Suprapubic skin (tissue), 4 donors: ENCODE measurements at places on chromosomes 2 and 18. TPM values are rescaled to one million over a fixed set of nuclear protein-coding genes. Genes with fewer than 3 reads are reported as not detected.

The CPO gene
- total RNA-seq, result not detected

DNA sequence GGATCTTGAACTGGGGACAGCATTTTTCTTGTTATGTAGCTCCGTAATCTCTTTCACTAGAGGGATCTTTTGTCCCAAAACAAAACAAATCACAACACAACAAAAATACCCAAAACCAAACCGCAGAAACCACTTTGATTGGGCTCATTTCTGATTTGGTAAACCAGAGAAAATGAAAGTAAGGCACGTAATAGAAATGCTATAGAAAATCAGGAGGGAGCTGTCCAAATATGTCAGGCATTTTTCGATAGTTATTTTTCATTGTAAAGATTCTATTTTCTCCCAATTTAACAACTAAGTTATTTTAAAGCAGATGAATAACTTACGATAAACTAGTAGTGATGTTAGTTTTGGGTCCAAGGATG lies 406.5 kb downstream of the XIRP2 start:
- no peak for DNase-seq
- no peak overlapping the region for H3K27ac ChIP-seq
- H3K4me1 ChIP-seq, result peaks cover 27% of the 10 kb centered on the region

- H3K4me3 ChIP-seq, result no peak overlapping the region
- no peaks in the 10 kb centered on the region for H3K36me3 ChIP-seq
- no peak overlapping the region for H3K27ac ChIP-seq
- peaks cover 30% of the 10 kb centered on the region for H3K4me1 ChIP-seq
- no peak for DNase-seq
- H3K27me3 ChIP-seq, result no peaks in the 10 kb centered on the region
These were observed 12.3 kb downstream of the TOGARAM2 start for GRCh38 chr2:28993206-28993960.

The OR6B2 gene
- not detected for total RNA-seq

GRCh38 chr2:158043181-158043948 lies 58.3 kb upstream of the UPP2 start:
- H3K36me3 ChIP-seq, result no peaks in the 10 kb centered on the region
- DNase-seq, result no peak
- H3K4me1 ChIP-seq, result no peaks in the 10 kb centered on the region
- H3K27ac ChIP-seq, result no peak overlapping the region

The RAMP1 gene
- 16.1 TPM for total RNA-seq

GRCh38 chr18:38940863-38941531 lies 1375.4 kb upstream of the CELF4 start:
- no peak for DNase-seq
- H3K27ac ChIP-seq, result no peak overlapping the region
- no peaks in the 10 kb centered on the region for H3K36me3 ChIP-seq
- no peaks in the 10 kb centered on the region for H3K4me1 ChIP-seq
- H3K27me3 ChIP-seq, result no peaks in the 10 kb centered on the region

The BBS5 gene
- 7.9 TPM for total RNA-seq

GRCh38 chr2:153349603-153350002 lies 129.0 kb downstream of the RPRM start:
- no peaks in the 10 kb centered on the region for H3K4me1 ChIP-seq
- DNase-seq, result no peak
- no peak overlapping the region for H3K27ac ChIP-seq
- H3K27me3 ChIP-seq, result no peaks in the 10 kb centered on the region
- no peak overlapping the region for H3K4me3 ChIP-seq
- H3K36me3 ChIP-seq, result no peaks in the 10 kb centered on the region

GRCh38 chr2:152406119-152406835 lies 71.3 kb downstream of the FMNL2 start:
- H3K4me1 ChIP-seq, result peaks cover 36% of the 10 kb centered on the region
- H3K27me3 ChIP-seq, result no peaks in the 10 kb centered on the region
- no peak overlapping the region for H3K27ac ChIP-seq
- no peak overlapping the region for H3K4me3 ChIP-seq
- no peak for DNase-seq

DNA sequence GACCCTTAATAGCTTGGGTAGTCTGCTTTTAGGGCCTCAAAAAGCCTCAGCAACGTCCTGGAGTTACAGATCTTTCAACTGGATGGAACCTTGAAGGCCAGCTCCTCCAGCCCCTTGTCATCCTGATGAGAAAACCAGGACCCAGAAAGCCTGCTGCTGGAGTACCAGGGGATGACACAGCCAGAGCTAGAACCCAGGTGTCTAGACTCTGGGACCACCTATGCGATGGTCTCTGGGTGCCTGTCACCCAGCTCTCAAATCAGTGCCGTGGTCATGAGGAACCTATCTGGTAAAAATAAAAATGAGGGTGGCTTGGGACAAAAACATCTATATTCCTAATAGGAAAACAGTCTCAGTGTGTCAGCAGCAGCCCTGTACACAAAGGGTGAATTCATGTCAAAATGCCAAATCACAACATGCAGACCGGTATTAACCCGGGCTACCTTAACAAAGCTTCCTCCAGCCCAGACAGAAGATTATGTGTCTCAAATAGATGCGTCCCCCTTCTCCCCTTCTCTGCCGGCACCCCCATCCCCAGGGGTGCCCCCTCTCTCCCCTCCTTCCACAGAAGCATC lies 28.5 kb downstream of the SMAD7 start:
- peaks cover 15% of the 10 kb centered on the region for H3K36me3 ChIP-seq
- peak overlapping the region; percentile 79 for H3K27ac ChIP-seq
- no peaks in the 10 kb centered on the region for H3K27me3 ChIP-seq
- peaks cover 39% of the 10 kb centered on the region for H3K4me1 ChIP-seq

- no peaks in the 10 kb centered on the region for H3K4me1 ChIP-seq
- no peak for DNase-seq
- H3K4me3 ChIP-seq, result no peak overlapping the region
- H3K36me3 ChIP-seq, result no peaks in the 10 kb centered on the region
- H3K27ac ChIP-seq, result no peak overlapping the region
These were observed 319.4 kb upstream of the SLC39A10 start for GRCh38 chr2:195337597-195337996.

DNA sequence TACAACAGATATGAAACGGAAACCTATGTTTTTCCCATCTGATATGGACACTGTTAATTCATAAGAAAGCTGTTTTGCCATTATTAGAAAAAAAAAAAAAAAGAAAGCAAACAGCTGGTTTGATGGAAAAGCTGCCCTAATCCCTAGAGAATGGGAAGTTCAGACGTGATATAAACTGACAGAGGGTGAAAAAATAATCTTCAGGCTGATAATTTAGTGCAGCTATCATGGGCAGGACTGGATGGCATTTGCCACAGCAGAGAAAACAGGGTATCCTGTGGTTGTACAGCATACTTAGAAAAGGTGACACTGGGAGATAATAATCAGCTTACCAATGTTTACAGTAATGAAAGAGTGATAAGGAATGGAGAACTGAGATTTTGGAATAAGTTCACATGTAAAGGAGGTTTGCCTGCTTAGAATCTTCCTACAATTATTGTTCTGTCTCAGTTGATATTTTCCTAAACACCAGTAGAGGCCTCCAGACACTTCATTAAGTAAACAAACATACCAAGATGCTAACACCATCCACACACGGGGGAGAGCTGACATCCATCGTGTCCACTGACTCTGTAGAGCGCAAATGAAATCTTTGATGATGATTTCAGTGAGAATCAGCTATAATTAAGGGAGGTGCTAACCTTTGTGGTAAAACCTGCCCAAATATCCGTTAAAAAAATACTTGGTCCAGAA lies 211.6 kb upstream of the MMADHC start:
- H3K4me1 ChIP-seq, result no peaks in the 10 kb centered on the region
- H3K36me3 ChIP-seq, result no peaks in the 10 kb centered on the region
- H3K4me3 ChIP-seq, result no peak overlapping the region

DNA sequence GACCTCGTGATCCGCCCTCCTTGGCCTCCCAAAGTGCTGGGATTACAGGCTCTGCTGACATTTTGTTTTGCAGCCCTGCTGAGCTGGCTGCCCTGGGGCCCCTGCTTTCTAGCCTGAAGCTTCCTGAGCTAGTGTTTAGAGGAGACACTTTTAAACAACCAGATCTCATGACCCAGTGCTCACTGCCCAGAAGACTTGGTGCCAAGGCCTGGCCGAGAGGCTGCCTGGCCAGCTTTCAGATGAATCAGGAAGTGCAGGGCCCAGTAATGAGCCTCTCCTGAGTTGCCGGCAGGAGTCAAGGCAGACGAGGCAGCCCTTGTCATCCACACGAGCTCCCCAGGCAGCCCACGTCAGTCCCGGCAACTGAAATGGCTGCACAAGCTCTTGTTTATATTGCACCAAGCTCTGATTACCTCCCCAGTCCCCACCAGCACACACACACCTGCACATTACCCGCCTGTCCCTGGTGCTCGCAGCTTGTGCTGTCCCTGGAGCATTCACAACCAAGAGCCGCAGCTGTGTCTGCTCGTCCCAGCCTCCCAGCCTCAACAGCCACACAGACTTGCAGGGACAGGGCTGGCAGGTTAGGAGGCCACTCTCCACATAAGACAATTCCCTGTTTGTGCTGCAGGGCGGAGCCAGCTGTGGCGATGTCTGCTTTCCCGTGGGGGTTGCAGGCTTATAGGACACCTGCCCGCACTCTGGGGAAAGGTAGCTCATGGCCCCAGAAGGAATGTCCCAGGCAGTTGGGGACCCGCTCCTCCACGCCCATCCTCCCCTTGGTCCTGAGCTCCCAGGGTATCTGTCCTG lies 331.2 kb upstream of the MYT1L start:
- no peaks in the 10 kb centered on the region for H3K4me1 ChIP-seq
- DNase-seq, result no peak
- H3K4me3 ChIP-seq, result no peak overlapping the region
- peak overlapping the region; percentile 5 for H3K27ac ChIP-seq

The SMARCAL1 gene
- 28.2 TPM for total RNA-seq

GRCh38 chr2:238407566-238407965 lies 19.2 kb upstream of the ASB1 start:
- no peak for DNase-seq
- H3K27ac ChIP-seq, result no peak overlapping the region
- no peaks in the 10 kb centered on the region for H3K4me1 ChIP-seq
- no peaks in the 10 kb centered on the region for H3K27me3 ChIP-seq

DNA sequence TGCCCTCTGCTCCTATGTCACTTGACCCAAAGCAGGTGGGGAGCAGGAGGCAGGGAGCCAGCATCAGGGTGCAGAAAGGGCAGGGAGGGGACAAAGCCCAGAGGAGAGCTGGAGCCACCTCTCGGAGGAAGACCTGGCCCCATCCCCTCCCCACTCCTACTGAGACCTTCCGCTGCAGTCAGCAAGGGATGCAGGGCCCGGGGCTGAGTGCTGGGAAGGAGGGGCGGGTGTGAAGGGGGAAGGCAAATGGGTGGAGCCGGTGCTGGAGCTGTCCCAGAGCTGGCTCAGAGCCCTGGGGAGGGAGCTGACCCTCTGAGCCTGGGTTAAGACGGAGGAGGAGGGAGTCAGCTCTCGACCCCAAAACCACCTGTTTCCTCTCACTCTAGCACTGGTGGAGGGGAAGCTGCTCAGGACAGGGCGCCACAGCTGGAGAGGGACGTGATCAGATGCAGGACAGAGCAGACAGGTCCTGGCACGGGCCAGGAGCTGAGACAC lies 33.8 kb downstream of the HS1BP3 start:
- DNase-seq, result peak; percentile 84
- no peak overlapping the region for H3K4me3 ChIP-seq
- peaks cover 17% of the 10 kb centered on the region for H3K36me3 ChIP-seq
- no peaks in the 10 kb centered on the region for H3K27me3 ChIP-seq
- peaks cover 84% of the 10 kb centered on the region for H3K4me1 ChIP-seq

DNA sequence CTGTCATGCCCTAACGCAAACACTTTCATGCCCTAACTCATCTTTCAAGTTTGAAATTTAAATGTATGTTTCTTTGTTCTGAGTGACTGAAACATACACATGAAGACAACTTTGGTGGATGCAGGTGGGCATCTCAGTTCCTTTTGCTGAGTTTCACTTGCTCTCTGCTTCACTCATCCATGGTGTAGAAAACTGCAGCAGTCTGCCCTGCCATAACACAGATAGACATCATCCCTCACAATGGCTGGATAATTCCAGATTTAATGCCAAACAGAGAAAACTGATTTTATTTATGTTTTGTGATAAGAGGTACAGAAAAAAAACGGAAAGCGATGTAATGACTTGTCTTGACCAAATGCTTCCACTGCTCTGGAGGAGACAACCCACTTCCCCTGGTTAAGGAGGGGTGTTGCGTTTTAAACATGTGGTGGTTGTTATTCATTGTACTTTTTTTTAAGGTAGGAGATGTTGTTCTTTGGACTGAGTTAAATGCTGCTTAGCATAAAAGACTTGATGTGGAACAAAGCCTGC lies 70.4 kb downstream of the RHBDD1 start:
- peaks cover 4% of the 10 kb centered on the region for H3K4me1 ChIP-seq
- H3K27ac ChIP-seq, result no peak overlapping the region
- H3K27me3 ChIP-seq, result no peaks in the 10 kb centered on the region
- H3K36me3 ChIP-seq, result peaks cover 3% of the 10 kb centered on the region

GRCh38 chr18:75162978-75163377 lies 46.0 kb downstream of the PTGR3 start:
- no peak for DNase-seq
- no peaks in the 10 kb centered on the region for H3K4me1 ChIP-seq
- no peaks in the 10 kb centered on the region for H3K27me3 ChIP-seq
- no peak overlapping the region for H3K27ac ChIP-seq
- H3K36me3 ChIP-seq, result no peaks in the 10 kb centered on the region
- H3K4me3 ChIP-seq, result no peak overlapping the region

The RNF125 gene
- 12.2 TPM for total RNA-seq

GRCh38 chr2:126808929-126809328 lies 89.8 kb upstream of the TEX51 start:
- no peak overlapping the region for H3K4me3 ChIP-seq
- peaks cover 2% of the 10 kb centered on the region for H3K27me3 ChIP-seq
- no peaks in the 10 kb centered on the region for H3K36me3 ChIP-seq
- H3K27ac ChIP-seq, result no peak overlapping the region
- DNase-seq, result no peak
- H3K4me1 ChIP-seq, result no peaks in the 10 kb centered on the region

The LRATD1 gene
- total RNA-seq, result 65.2 TPM

- no peaks in the 10 kb centered on the region for H3K27me3 ChIP-seq
- no peaks in the 10 kb centered on the region for H3K36me3 ChIP-seq
- no peak overlapping the region for H3K27ac ChIP-seq
- peaks cover 3% of the 10 kb centered on the region for H3K4me1 ChIP-seq
These were observed 45.3 kb upstream of the IL1R2 start for GRCh38 chr2:101946372-101947039.

- no peaks in the 10 kb centered on the region for H3K27me3 ChIP-seq
- DNase-seq, result no peak
- no peak overlapping the region for H3K27ac ChIP-seq
- H3K36me3 ChIP-seq, result no peaks in the 10 kb centered on the region
- H3K4me1 ChIP-seq, result no peaks in the 10 kb centered on the region
- H3K4me3 ChIP-seq, result no peak overlapping the region
These were observed 1047.8 kb downstream of the SOCS6 start for GRCh38 chr18:71336576-71337210.

- peaks cover 4% of the 10 kb centered on the region for H3K4me1 ChIP-seq
- no peak for DNase-seq
- no peak overlapping the region for H3K4me3 ChIP-seq
- H3K27me3 ChIP-seq, result no peaks in the 10 kb centered on the region
These were observed 53.8 kb upstream of the TMEM87B start for GRCh38 chr2:112001136-112001715.

The CFAP53 gene
- total RNA-seq, result 0.34 TPM

- H3K4me1 ChIP-seq, result peaks cover 25% of the 10 kb centered on the region
- no peak overlapping the region for H3K27ac ChIP-seq
- peaks cover 85% of the 10 kb centered on the region for H3K27me3 ChIP-seq
- peak overlapping the region; percentile 43 for H3K4me3 ChIP-seq
- no peak for DNase-seq
- H3K36me3 ChIP-seq, result no peaks in the 10 kb centered on the region
These were observed 491 bp downstream of the ALK start for GRCh38 chr2:29920631-29921559.
